Naive thymus-derived CD4-positive, alpha-beta T cell (primary cell): ENCODE measurements at places on chromosomes 7 and 10. TPM values are rescaled to one million over a fixed set of nuclear protein-coding genes. Genes with fewer than 3 reads are reported as not detected.

Gene CD36
- polyA plus RNA-seq = 1.2 TPM

Gene NUTM2A
- 0.13 TPM for polyA plus RNA-seq

- no peak for DNase-seq
Observed at GRCh38 chr10:32330214-32330613, 16.7 kb downstream of the EPC1 start.

DNA sequence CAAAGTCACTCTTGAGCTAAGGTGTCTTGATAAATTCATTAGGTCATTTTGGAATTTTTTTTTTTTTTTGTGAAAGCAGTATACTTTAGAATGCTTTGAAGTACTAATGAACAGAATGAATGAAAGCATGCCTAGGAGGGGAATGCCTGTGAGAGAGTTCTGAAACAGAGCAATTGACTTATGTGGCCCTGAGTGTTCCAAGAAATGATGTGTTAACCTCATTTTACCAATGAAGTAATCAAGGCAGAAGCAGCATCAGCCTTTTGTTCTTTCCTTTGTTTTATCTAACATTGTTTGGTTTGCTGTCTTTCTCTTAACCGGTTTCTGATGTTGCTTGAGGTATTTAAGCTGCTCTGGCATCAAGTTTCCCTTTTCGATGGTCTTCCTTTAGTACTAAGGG is 154.6 kb upstream of the HGF start:
- no peak for DNase-seq

DNA sequence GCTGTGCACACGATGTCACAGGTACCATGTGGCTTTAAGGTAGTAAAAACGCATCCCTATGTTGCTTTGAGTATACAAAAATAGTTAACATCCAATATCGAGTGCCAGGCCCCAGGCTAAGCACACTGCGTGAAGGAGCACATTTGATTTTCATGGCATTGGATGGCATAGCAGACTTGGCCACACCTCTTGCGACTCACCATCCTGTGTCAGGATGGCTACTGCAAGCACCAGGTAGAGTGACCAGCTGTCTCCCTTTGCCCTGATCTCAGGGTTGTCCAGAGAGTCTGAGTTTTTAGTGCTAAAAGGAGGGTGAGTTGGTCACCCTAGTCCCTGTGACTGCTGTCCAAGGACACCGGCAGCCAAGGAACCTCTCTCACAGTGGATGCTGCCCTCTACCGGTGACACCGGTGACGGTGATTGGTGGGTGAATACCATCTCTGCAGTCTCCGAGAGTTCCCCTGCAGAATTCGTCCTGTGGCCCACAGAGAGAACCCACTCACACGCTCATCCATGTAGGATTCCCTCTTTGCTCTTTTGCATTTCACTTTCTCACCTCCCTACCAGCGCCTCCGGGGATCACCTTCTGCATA is 76.1 kb downstream of the BICC1 start:
- no peak for DNase-seq

GRCh38 chr7:5652829-5653228 is 128.6 kb downstream of the RNF216 start:
- DNase-seq = no peak

- no peak for DNase-seq
Observed at GRCh38 chr7:45626441-45627430, 52.6 kb downstream of the ADCY1 start.

DNA sequence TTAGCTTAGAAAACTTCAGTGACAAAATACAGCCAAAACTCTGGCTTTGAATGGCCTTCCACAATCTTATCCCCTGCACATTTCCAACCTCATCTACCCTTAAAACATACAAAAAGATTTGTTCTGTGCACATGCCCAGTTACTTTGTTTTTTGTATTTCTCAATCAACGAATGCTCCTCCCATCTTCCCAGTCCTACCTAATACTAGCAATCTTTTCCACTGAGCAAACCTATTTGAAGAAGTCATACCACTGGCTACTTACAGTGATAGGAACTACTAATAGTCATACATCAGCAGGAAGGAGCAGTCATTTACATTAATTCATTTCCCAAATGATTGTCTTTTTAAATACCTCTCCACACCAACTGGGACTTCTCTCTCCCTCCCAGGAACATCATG is 2.5 kb downstream of the USP54 start:
- no peak for DNase-seq

- no peak for DNase-seq
Observed at GRCh38 chr10:20858292-20859124, 38.6 kb downstream of the NEBL start.

GRCh38 chr10:74179111-74179710 is 28.2 kb downstream of the ADK start:
- no peak for DNase-seq

DNA sequence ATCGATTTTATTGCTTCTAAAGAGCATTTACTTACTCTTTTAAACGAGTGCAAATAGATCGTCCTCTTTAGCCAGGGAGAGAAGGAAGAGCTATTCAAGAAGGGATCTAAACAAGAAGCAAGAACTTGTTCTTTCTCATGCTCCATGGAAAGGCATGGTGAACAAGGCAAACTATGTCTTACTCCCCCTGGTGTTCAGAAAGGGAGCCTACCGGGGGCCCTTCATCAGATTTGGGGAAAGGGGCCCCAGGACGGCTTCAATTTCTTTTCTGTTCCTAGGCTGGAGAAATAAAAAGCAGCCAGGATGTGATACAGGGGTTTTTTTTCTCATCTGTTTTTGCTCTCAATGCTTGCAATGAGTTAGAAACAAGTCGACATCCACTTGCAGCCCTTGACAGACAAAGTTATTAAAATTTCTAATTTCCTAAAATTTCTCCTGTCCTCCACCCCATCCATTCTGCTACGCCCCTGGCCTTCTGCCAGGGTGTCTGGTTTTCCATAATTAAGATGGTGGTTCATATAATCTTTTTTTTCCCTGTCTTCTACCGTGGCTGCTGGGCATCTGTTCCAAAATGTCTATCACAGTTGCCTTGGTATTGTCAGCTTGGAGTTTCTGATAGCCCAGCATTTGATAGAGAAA is 214.4 kb downstream of the CREB5 start:
- no peak for DNase-seq

DNA sequence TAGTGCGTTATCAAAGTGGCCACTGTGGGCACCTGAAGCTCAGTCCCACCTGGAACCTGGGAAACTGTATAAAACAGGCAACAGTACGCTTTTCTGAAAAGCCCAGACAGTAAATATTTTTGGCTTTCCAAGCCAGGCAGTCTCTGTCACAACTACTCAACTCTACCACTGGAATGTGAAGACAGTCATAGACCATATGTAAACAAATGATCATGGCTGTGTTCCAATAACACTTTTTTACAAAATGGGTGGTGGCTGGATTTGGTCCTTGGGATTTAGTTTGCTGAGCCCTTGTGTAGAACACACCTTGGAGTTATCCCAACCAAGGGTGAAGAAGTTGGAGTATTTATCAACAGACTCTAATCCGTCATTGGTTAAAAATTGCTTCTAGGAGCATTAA is 259.9 kb downstream of the SKIDA1 start:
- no peak for DNase-seq

- DNase-seq = no peak
Observed at GRCh38 chr10:99945263-99945662, 64.5 kb downstream of the DNMBP start.

- DNase-seq = no peak
Observed at GRCh38 chr7:106612432-106612831, 48.5 kb downstream of the CCDC71L start.

DNA sequence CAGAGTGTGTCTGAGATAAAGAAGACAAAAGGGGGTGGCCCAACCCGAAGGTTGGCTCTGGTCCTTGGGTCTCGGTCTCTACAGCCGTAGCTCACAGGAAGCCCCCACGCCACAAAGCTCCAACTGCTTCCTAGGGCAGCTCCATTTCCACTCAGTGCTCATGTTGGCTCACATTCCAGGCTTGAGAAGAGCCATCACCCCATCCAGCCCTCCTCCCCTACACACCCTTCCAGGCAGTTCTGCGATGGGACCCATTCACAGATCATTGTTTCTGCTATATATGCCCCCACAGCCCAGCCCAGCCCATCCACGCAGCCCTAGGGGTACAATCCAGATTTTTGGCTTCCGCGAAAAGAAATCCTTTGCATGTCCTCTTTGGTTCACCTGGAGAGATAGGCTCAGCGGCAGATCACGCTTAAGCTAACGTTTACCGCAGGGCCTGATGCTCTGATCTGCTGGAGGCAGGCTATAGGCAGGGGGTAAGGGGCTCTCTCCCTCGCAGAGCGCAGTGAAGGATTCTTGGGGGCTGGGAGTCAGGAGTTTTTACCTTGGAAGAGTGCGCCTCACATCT is 6.2 kb upstream of the HOXA11 start:
- DNase-seq = no peak

DNA sequence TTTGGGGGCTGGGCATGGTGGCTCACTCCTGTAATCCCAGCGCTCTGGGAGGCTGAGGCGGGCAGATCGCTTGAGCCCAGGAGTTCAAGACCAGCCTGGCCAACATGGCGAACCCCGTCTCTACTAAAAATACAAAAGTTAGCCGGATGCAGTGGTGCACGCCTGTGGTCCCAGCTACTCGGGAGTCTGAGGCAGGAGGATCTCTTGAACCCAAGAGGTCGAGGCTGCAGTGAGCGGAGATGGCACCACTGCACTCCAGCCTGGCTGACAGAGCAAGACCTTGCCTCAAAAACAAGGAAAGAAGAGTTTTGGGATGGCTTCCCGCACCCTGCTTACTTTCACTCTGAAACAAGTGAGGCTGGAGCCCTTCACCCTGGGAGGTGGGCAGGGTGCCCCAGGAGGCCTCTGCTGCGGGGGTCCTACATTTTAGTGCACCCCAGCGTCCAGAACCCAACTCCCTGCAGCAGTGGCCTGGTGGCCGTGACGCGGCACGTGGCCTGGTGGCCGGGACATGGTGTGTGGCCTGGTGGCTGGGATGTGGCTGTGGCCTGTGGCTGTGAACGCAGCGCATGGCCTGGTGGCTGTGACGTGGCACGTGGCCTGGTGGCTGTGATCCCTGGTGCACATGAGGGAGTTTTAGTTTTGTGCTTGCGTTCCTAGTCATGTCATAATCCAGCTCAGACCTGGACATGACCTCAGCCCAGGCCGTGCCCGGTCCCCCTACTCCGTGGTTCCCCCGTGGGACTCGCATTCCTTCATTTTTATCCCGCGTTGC is 9.3 kb downstream of the KNDC1 start:
- no peak for DNase-seq

DNA sequence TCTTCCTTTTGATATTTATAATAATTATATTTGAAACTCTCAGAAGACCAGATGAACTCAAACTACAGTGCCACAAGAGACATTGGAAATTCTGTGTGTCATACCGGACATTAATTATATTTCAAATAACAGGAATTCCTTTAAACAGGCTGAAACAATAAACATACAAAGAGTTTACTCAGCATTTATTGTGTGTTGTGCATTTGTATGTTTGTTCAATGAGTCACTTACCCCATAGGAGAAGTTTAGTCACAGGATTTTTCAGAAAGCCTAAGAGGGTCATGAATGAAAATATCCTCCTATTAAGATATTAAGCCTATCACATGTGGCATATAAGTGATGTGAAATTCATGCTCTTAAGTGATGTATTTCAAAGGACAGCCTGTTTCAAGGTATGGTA is 566.8 kb downstream of the CNTNAP2 start:
- no peak for DNase-seq

- DNase-seq = no peak
Observed at GRCh38 chr10:101071885-101072433, 10.2 kb downstream of the KAZALD1 start.

GRCh38 chr10:118840071-118840775 is 85.5 kb upstream of the CACUL1 start:
- DNase-seq = no peak
